NB4 (cell line): ENCODE measurements at places on chromosomes 16 and 17.

DNA sequence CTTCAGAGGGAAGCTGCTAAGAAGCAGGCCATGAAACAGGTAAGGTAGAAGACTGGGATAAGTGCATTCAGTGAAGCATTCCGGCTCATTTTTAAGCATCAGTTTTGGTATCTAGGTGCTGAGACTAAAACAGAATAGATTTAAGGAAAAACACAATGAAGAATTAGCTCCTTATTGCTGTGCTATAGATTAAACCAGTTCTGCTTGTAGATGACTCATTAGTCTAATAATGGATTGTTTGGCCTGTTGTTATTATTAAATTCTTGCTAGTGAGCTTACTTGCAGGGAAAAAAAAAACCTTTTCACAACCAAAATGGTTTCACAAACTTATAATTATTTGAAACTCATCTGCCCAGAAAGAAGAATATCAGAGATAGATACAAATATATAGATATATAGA is 55.9 kb downstream of the NSRP1 start:
- no peak for DNase-seq

- no peak for DNase-seq
Observed at GRCh38 chr16:72787130-72787513, 260.8 kb downstream of the ZFHX3 start.

DNA sequence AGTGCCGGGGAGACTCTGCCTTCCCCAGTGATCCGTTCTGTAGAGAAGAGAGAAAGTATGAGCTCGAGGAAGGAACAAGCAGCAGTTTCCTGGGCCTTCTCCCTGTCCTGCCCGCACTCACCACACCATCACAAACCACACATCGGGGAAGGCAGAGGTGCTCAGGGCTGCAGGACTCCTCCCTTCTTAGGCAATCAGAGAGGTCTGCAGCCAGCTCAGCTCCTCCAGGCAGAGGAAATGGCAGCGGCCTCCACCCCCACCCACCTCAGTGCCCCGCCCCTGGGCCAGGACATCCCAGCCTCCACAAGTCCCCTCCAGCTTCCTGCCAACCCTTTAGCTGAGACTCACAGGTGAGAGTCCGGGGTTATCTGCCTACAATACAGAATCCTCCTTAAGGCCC is 2.0 kb downstream of the ZNF319 start:
- DNase-seq: peak; percentile 96

GRCh38 chr17:62891659-62892058 is 74.4 kb upstream of the TANC2 start:
- no peak for DNase-seq

GRCh38 chr16:1108299-1109252 is 12.5 kb upstream of the C1QTNF8 start:
- DNase-seq: no peak

- DNase-seq: no peak
Observed at GRCh38 chr16:7369204-7369603, 36.6 kb downstream of the RBFOX1 start.
